ENCODE measurements at places on chromosomes 3 and 15.
A peak's percentile ranks its signal among the peaks of the same experiment; 100 is the strongest.

- DNase-seq, result no peak
Observed at GRCh38 chr3:88267441-88267840, 117.7 kb downstream of the C3orf38 start.

GRCh38 chr15:79339588-79340314 is 28.8 kb downstream of the TMED3 start:
- DNase-seq, result peak; percentile 77

DNA sequence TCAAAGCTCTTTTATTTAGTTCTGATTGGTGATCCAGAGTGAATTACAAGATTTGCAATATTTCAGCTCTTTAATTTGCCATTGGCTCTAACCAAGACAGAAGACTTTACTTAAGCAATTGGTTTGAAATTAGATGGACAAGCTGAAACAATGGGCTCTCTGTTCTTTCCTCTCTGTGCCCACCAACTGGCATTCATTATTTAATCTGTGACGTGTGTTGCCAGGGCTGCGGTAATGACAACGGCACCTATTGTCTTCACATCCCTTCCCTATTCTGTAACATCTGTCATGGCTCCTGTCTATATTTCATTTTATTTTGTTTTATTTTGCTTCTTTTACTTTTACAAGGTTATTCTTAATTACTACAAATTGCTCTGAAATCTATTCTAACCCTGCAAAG is 33.9 kb downstream of the PLD1 start:
- DNase-seq, result no peak

DNA sequence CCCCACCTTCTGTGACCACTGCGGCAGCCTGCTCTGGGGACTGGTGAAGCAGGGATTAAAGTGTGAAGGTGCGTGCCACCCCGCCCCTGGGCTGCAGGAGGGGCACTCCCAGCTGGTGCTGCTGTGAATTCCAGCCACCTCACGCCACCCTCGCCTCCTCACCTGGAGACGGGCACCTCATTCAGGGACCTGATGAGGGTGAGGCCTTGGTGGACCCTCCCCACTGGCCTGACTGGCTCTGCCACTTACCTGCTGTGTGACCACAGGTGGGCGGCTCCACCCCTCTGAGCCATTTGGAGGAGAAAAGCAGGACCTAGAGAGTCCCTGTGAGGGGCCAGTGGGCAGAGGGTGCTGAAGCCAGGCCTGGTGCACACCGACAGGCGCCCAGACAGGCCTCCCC is 22.5 kb downstream of the PRKCD start:
- DNase-seq, result no peak

All from adipocyte (in vitro differentiated cells).